ENCODE measurements at places on chromosomes 12 and 14.

GRCh38 chr14:99887407-99887806 lies 94.2 kb downstream of the EML1 start:
- no peak for DNase-seq

- no peak for DNase-seq
Measured at GRCh38 chr14:61409782-61410181, 88.4 kb downstream of the PRKCH start.

DNA sequence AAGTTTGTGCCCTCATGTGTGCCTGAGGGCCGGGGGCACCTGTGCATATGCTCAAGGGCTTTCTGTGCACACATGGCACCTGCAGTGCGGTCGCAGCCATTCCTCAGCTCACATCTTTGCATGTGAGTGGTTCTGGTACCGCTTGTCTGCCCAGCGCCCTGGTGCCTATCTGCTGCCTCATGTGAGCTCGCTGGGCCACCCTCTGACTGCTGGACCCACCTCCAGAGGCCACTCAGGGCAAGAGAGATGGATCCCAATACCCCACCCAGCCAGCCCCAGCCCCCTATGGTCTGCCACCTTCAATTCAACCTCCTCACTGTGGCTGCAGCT lies 5.4 kb upstream of the AMN start:
- DNase-seq, result no peak

DNA sequence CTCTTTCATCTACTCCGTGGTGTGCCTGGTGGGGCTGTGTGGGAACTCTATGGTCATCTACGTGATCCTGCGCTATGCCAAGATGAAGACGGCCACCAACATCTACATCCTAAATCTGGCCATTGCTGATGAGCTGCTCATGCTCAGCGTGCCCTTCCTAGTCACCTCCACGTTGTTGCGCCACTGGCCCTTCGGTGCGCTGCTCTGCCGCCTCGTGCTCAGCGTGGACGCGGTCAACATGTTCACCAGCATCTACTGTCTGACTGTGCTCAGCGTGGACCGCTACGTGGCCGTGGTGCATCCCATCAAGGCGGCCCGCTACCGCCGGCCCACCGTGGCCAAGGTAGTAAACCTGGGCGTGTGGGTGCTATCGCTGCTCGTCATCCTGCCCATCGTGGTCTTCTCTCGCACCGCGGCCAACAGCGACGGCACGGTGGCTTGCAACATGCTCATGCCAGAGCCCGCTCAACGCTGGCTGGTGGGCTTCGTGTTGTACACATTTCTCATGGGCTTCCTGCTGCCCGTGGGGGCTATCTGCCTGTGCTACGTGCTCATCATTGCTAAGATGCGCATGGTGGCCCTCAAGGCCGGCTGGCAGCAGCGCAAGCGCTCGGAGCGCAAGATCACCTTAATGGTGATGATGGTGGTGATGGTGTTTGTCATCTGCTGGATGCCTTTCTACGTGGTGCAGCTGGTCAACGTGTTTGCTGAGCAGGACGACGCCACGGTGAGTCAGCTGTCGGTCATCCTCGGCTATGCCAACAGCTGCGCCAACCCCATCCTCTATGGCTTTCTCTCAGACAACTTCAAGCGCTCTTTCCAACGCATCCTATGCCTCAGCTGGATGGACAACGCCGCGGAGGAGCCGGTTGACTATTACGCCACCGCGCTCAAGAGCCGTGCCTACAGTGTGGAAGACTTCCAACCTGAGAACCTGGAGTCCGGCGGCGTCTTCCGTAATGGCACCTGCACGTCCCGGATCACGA lies 2.2 kb downstream of the SSTR1 start:
- no peak for DNase-seq

DNA sequence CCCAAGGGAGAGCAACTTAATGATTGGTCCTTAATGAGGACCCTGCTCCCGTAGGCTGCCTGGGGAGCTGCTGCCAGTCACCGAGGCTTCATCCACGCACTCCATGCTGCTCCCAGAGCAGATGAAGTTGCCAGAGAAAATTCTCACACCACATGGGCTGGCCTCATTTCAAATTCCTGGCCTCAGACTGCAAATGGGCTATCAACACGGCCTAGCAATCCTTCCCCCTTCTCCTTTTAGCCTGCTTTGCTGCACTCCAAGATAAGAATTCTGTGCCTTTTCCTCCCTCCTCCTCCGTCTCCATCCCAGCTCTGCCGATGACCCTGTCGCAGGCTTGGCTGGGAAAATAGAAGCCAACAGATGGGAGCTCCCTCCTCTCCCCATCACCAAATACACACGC lies 10.8 kb upstream of the DGLUCY start:
- DNase-seq, result no peak

GRCh38 chr14:34103176-34103575 lies 152.3 kb upstream of the EGLN3 start:
- no peak for DNase-seq

DNA sequence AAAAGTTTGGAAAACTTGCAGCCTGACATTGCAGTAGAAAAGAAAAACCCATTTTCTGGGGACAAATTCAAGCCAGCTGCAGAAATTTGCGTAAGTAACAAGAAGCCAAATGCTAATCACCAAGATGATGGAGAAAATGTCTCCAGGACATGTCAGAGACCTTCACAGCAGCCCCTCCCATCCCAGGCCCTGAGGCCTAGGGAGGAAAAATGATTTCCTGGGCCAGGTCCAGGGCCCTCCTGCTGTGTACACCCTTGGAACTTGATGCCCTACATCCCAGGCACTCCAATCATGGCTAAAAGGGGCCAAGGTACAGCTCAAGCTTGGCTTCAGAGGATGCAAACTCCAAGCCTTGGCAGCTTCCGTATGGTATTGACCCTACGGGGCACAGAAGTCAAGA lies 14.5 kb downstream of the IAPP start:
- no peak for DNase-seq

All from left forelimb (tissue), 1 donor.